Stimulated activated CD4-positive, alpha-beta T cell treated with anti-CD3 and anti-CD28 coated beads, Interleukin-4, amount 100 ng/mL, for 1 hour (primary cell): ENCODE measurements at places on chromosomes 3 and 15.

DNA sequence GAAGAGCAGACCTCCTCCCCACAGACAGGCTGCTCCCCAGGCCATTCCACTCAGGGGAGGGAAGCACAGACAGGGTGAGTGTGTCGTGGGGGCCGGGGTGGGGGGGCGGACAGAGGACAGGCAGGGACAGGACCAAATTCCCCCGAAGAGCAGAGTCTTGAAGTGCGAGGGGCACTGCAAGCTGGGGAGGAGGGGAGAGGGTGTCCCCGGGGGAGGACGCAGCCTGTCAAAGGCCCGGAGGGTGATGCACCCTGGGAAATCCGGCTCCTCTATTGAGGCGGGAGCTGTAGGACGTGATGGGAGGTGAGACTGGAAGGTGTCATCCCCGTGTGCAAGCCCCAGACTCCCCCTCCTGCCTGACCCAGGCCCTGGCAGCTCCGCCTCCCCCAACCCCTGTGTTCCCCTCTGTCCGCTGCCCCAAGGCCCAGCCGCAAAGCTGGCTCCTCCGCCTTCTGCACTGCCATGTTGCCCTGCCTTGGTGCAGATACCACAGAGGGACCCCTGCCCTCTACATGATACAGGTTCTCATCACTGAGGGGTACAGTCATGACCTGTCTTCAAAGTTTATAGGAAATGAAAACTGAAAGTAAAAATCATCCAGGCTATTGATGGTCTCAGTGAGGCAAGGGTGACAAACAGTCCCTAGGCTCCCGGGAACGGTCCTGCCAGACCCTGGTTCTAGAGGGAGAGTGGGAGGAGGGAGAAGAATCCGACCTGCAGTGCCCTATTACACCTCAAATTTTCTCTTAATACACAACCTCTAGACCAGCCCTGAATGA, 76.3 kb upstream of the IQSEC1 start:
- no peak for DNase-seq

GRCh38 chr3:126926684-126927400, 56.1 kb upstream of the PLXNA1 start:
- DNase-seq = no peak

GRCh38 chr3:13324835-13325501, 95.2 kb downstream of the NUP210 start:
- DNase-seq = no peak

GRCh38 chr3:42071904-42072812, 19.0 kb upstream of the TRAK1 start:
- DNase-seq = no peak

- no peak for DNase-seq
Observed at GRCh38 chr3:39531665-39532064, 64.2 kb downstream of the MOBP start.

- no peak for DNase-seq
Observed at GRCh38 chr15:48766196-48766595, 44.7 kb downstream of the CEP152 start.

DNA sequence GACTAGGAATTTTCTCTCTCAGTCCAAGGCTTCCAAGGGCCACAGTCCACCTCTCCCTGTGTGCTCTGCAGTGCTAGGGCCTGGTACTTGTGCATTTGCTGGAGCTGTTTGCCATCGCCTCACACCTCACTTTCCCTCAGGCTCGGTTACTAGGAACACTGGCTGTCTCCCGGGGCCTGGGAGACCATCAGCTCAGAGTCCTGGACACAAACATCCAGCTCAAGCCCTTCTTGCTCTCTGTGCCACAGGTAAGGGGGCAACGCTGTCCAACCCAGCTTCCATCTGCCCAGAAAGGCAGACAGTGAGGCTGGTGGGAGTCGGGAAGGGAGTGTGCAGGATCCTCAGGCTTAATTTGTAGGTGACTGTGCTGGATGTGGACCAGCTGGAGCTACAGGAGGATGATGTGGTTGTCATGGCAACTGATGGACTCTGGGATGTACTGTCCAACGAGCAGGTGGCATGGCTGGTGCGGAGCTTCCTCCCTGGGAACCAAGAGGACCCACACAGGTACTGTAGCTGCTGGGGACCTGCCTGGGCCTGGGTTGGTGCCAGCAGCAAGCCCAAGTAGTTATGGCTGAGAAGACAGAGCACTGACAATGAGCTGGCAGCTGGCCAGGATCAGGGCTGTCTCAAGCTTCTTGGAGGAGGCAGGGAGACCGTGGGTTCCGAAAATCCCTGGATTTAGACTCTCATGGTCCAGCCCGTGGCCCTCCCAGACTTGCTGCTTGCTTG, 3.4 kb downstream of the PPM1M start:
- DNase-seq = no peak

DNA sequence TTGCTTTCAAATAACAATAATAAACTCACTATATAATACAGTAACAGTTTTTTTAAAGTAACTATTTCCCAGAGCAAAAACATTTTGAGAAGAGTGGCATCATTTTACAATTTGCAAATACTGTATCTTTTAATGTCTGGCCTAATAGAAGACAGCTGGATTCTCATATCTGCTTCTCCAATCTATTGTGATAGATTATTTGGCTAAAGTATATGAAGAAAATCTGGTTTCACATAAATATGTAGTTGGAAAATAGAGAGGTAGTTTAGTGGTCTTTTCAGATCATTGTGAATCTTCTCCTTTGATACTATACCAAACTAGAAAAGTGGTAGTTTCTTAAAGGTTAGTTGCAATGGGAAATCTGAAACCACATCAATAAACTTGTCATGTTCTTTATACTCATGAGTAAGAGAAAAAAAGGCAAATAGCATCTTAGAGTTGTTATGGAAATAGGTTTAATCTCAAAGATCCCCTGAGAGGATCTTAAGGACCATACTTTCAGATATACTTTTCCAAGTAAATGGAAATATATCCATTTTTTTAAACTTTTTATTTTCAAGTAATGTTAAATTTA, 124.8 kb upstream of the NR2E3 start:
- no peak for DNase-seq

DNA sequence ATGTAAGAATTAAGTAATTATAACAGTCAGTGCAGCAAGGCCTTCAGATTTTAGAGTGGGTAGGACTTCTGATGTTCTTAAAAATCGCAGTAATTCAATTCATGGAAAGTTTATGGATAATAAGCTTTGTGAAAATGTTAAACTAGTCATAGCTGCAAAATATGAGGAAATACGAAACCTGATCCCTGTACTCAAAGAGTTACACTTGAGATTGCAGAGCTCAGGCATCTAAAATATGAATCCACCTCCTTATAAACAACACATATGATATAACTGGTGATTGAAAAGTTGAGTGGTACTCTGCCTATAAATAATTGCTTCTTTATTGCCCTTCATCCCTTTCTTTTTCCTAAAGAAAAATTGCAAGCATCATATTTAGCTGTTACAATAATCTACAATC, 473.3 kb downstream of the OTOL1 start:
- no peak for DNase-seq

DNA sequence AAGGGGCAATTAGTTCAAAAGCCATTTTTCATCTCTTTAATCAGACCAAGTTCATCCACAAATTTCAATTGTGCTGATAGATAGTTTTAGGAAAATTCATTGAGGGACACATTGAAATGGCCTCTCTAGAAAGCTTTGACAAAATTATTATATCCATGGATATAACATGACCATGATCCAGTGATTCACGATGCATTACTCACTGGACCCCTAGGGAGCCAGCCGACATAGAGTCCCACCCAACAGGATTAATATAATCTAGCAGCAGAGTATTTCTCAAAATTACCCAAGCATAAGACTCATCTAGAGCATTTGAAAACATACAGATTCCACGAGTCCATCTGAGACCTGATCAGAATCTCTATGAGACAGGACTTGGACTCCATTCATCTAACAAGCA, 100.3 kb downstream of the FRMD5 start:
- DNase-seq = no peak
